ENCODE measurements at places on chromosomes 1 and 21.

- no peak for DNase-seq
Observed at GRCh38 chr1:93734999-93735398, 53.4 kb upstream of the BCAR3 start.

GRCh38 chr1:209307846-209308245 lies 275.7 kb upstream of the CAMK1G start:
- no peak for DNase-seq

DNA sequence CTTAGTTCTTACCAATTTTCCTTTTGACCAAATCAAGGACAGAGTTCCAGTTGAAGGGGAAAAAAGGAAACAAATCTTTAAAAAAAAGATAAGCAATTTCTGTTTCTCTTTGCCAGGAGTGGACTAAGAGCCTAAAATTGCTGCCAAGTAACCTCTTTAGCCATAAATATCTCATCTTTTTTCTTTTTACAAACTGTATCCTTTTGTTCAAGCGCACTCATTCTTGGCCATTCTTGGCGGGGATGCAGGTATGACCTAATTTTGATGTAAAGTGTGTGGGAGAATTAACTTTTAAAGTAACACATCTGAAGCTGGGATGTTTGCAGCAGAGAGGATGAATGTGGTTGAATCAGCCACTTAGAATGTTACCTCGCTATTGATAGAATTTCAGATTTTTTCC lies 13.4 kb upstream of the KIF1B start:
- no peak for DNase-seq

DNA sequence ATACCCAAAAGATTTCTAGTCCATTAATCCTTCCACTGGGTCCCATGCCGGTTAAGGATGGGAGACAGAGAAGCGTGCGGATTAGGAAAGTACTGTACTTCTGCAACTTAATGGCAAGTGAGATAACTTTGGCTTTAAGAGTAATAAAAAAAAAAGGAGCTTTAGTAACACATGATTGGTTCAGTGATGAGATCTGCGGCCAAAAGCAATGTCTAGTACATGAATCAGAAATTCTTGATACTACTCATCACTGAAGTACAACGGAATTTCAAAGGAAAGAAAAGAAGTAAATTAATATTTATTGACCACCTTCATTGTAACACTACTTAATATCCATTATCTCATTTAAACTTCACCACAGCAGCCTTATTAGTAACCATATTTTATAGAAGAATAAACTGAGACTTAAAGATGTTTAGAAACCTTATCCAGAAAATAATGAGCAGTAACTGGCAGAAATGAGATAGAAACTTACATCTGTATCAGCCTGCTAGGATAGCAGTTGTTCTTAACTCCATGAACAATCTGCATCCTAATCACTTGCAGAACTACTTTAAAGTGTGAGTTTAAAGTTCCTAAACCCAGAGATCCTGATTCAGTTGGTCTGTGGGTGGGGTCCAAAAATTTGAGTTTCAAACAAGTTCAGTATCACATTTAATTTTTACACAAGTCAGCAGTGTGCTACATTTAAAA lies 14.1 kb upstream of the NUF2 start:
- no peak for DNase-seq

GRCh38 chr1:52334906-52335528 lies 31.0 kb downstream of the CC2D1B start:
- DNase-seq: no peak

GRCh38 chr1:99173900-99174299 lies 90.4 kb upstream of the PLPPR4 start:
- no peak for DNase-seq

DNA sequence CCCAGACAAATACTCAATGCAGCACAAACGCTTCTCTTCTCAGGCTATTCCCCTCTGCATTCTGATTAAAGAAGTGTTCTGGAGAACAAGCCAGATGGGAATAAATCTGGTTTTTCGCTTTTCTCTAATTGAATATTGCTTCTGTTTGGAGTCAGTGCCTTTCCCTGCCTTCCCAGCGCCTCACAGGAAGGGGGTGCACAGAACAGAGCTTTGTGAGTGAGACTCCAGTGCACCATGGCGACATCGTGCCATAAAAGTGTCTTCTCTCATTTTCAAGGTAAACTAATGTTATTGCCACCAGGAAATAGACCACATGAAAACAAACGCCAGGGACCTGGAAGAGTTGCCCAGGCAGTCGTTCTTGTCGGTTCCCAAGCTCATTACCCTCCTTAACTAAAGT lies 43.6 kb upstream of the SLC45A1 start:
- DNase-seq: no peak

GRCh38 chr1:94669198-94669597 lies 127.6 kb upstream of the F3 start:
- DNase-seq: no peak

DNA sequence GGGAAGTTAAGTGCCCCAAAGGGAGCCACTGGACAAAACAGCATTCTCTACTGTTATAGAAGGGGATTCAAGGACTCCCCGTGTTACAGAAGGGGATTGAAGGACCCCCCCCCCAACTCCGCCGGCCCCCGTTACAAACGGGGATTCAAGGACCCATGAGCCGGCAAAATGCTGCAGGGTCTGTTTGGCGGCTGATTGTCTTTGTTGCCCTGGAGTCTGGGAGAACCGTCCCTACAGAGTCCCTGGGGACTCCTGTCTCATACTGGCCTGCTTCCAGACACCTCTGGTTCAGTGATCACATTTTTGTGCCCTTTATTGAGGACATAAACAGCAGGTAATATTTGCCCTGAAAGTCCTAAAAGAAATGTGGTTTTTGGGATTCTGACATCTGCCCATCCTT lies 96.4 kb downstream of the SYF2 start:
- no peak for DNase-seq

DNA sequence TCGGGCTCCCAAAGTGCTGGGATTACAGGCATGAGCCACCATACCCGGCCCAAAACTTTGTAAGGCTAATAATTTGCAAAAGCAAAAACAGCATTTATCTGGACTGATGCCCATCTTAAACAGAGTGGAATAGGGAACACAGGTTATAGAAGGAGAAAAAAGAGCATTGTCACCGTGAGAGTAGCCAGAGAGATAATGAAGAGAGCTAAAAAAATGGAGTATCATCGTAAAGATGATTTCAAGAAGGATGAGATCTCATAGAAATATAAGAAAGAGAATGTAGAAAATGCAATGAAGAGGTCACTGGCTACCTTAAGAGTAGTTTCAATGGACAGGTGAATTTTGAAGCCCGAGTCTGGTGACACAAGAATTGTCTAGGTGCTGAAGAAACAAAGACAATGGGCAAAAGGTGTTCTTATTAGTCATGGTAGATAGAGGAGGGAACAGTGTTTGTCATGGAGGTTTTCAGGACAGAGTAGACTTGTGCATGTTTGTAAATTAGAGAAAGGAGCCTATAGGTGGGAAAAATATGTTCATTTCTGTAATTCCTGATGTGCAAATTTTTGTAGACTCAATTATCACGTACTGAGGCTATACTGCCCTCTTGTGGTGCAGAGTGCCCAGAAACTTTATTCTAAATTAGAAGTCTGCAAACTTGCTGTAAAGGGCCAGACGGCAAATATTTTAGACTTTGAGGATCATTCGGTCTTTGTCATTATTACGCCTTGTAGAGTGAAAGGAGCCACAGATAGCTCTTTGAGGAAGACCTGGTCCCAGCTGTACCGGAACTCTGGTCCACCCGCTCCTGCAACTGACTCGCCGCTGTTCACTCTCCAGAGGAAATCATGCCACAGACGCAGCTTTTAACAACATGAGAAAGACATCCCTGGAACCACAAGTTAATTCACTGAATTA lies 8.1 kb upstream of the TMEM183A start:
- DNase-seq: peak; percentile 29

DNA sequence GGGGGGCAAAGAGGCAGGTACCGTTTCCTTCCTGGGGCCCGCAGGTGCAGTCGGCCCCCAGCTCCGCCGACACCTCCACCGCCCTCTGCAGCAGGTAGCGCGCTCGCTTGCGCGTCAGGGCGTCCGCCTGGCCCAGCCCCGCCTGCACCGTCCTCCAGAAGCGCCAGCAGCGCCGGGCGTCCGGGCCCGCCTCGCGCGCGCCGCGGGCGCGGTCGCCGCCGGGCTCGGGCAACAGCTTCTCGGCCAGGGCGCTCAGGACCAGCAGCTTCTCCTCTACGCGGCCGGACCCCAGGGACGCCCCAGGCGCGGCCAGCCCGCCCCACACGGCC lies 863 bp downstream of the TARBP1 start:
- peak; percentile 24 for DNase-seq

- peak; percentile 73 for DNase-seq
Observed at GRCh38 chr21:25039461-25040380, 567.6 kb downstream of the MRPL39 start.

DNA sequence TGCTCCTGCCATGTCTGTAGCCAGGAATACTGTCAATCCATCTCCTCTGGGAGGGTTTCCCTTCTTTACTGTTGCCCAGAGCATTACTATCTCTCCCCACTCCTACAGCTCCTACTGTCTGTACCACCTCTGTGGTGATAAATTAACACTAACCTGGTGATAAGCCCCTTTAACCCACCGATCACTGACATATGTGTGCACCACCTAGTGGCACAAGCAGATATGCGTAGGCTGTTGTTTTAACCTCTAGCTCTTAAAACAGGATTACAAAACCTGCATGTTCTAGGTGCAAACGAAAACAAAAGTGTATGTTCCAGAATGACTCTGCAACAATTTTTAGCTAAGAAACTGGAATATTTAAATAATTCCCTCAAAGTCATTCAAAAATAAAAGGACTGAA lies 93.9 kb upstream of the BEND5 start:
- peak; percentile 30 for DNase-seq

- DNase-seq: no peak
Observed at GRCh38 chr1:58896246-58897183, 112.7 kb upstream of the JUN start.

- DNase-seq: no peak
Observed at GRCh38 chr1:171515741-171516140, 30.4 kb downstream of the PRRC2C start.

GRCh38 chr1:53467391-53467790 lies 8.2 kb downstream of the DMRTB1 start:
- no peak for DNase-seq

GRCh38 chr1:155729031-155729898 lies 40.4 kb downstream of the DAP3 start:
- DNase-seq: peak; percentile 31

GRCh38 chr1:67970088-67970487 lies 80.3 kb downstream of the DIRAS3 start:
- DNase-seq: no peak

DNA sequence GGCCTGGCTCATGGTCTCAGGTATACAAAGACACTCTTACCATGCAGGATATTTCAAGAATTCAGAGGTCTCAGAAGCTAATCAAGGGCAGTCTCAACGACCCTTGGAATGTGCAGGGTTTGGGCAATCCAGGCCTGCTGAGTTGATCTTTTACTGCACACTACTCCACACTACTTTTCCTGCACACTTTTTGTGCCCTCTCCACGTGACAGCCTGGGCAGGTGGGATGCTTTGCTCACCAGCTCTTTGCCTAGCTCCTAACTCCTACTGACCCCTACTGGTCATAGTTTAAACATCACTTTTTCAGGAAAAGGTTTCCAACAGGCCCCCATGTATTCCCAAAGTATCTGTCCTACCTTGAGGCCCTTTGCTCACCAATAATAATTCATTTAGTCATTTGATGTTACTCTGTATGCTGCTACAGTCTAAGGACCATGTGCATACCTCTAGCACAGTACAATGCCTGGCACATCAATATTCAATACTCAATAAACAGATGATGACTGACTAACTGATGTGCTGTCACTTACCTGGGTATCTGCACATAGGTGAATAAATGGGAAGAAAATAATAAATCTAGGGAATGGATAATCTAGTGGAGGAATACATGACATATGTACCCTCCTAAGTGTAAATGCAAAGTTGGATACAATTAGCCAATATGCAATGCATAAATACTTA lies 9.6 kb downstream of the DUSP23 start:
- peak; percentile 11 for DNase-seq

GRCh38 chr1:180574031-180574713 lies 15.4 kb downstream of the OVAAL start:
- no peak for DNase-seq

- no peak for DNase-seq
Observed at GRCh38 chr1:218775501-218776021, 398.1 kb upstream of the LYPLAL1 start.

DNA sequence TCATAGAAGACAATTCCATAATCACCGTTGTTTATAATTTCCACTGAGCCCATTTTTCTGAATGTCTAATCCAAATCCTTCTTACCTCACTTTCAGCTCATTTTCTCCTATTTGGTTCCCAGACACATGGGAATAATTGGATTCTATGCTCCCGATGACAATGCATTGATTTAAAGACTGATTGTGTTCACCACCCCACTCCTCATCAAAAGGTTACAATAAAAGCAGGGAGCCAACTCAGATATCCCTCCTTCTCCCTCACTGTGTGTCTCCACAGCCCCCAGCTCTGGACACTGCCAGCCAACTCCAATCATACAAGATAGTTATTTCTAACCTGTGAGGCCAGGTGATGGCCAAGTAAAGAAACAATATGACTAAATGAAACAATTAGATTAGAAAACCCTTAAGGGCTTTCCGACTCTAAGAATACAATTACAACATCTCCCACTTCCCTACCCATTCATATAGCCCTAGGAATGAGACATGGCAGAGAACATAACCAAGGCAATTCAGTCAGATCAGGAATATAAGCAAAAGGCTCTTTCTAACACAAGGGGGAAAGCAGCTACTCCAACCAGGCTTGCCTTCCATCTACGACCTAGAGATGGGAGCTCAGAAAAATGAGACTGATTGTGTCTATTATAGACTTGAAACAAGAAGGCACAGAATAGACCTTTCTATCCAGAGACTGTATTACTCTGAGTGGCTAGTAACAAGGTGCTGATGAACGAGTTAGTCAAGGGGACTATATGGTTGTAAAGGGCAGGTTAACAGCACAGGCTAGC lies 28.5 kb upstream of the CADM3 start:
- DNase-seq: no peak

DNA sequence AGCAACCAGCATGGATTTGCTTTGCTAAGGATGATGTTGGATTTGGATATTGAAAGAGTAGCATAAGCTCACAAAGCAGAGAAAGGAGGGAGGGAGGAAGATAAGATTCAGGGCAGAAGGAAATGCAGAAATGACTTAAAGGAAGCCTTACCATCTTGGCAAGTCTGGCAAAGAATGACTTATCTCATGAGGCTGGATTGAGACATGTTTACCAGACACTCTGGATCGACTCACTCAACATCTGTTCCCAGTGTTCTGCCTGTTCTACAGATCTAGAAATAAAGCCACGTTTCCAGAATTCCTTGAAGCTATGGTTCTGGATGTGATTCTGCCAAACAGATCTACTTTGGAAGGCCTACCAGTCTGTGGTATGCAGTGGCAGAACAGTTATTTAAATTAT lies 38.8 kb upstream of the CTBS start:
- DNase-seq: no peak

DNA sequence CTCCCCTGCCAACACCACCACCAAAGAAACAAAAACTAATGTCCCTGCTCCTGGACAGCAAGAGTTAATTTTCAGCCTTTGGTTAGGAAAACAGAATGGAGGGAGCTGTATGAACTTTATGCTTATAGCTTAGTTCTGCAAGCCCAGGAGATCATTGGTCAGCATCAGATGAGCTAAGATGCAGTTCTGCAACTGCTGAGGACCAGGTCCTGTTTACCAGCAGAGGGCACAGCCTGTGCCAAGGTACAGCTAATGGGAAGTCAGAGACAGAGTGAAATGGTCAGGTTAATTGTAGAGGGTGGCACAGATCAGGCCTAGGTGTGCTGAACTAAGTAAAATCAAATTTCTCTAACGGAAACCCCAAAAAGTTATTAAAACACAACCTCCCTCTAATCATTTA lies 161.3 kb downstream of the ROR1 start:
- no peak for DNase-seq

- DNase-seq: no peak
Observed at GRCh38 chr1:13593511-13594131, 10.0 kb downstream of the PDPN start.

GRCh38 chr1:116748272-116748671 lies 6.0 kb upstream of the CD2 start:
- DNase-seq: no peak

Measured in NCI-H748 treated with DMSO at 0.1 percent for 48 hours (cell line).